ENCODE measurements at places on chromosomes 7 and 10.

DNA sequence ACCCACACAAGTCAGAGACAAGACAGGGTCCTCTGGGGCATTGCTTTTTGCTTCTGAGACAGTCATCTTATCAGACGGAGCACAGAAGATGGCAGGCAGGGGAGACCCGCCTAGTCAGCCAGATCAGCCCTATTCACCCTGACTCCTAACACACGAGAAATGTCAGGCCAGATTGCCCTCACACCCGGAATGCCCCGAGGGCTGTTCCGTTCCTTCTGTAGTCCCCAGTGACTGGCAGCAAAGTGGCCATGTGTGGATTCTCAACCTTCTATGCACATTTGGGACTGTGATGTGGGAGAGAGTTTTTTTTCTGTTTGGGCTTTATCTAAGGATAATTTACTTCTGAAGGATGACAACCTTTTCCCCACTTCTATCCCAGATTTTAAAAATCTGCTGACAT, 35.5 kb upstream of the TBX20 start:
- DNase-seq, result no peak

DNA sequence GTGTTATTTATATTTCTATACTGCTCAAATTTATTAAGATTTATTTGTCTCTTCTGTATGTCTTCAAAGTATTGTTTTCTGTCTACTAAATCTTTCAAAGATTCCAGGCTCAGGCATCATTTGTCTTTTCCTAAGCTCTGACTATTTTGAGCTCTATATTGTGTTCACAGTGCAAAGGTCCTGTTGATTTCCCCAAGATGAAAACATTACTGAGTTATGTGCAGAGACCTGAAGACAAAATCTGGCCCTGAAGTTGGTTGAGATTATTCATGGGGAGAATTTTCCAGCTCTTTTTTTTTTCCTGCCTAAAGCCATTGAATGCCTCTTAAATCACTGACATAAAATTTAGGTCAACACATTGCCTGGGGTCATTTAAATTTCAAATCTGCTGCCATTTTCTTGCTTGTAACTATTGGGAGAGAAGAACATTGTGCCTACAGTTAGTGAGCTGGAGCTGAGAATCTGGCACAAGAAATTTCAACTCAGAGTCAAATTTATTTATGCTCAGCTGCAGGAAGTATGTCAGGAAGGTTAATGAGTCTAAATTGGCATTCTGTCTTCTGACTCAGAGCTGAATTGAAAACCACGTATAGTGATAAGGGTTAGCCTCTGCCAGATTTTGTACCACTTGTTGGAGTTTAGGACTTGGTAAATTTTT, 31.6 kb downstream of the CSTF2T start:
- DNase-seq, result no peak

- DNase-seq, result peak; percentile 6
Measured at GRCh38 chr7:93461350-93461749, 113.2 kb downstream of the CALCR start.

DNA sequence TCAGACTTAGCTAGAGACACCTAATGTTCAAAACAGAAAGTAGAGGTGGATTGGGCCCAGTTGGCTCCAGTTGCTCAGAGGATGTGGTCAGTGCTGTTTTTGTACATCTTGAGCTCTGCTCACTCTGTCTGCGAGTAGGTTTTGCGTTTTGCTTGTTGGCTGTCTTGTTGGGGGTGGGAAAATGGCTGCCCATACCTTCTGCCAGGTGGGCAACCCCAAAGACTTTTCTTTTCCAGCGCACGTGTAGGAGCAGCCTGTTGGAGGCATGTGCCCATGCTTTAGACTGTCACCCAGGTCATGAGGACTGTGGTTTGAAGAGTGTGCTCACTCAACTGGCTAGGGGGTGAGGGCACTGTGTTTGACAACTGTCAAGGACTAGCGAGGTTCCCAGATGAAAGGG, 73.9 kb downstream of the KAT6B start:
- no peak for DNase-seq

DNA sequence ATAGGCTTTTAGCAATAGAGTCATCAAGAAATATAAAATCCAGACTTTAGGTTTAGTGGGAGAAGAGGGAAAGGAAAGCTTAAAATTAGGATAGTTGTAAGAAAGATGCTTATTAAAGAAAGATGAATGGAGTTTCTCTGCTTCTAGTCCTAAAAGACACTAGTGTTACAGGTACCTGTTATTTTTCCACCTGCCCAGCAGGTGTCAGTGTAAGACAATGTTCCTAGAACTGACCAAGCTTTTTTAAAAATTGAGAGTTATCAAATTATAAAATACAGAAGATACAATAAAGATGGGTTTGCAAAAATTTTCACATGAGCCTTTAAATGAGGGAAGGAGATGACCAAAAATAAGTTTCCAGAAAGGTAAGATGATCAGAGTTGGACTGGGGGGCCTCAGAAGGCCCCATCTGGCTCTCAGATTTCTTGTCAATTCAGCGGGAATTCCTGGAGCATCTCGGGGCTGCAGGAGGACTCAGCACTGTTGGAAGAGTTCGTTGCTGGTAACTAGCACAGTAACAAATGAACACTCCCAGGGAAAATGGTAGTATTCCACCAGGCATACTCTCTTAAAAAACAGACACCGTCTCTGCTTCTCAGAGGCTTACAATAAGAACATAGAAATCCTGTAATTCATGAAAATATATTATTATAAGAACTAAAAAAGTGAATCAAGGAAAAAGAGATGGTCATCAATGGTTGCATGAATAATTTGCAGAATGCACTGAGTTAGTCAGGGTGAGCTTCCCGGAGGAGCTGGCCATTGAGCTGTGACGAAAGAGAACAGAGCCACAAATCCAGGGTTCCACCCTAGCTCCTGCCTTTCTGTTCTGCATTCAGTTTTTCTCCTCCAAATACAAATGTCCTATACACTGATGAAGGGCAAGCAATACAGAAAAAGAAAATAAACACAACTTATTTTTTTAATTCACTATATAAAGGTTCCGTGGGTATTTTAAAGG, 71.8 kb upstream of the PIK3CG start:
- DNase-seq, result peak; percentile 50

- DNase-seq, result no peak
Measured at GRCh38 chr10:63286340-63286739, 153.2 kb downstream of the NRBF2 start.

DNA sequence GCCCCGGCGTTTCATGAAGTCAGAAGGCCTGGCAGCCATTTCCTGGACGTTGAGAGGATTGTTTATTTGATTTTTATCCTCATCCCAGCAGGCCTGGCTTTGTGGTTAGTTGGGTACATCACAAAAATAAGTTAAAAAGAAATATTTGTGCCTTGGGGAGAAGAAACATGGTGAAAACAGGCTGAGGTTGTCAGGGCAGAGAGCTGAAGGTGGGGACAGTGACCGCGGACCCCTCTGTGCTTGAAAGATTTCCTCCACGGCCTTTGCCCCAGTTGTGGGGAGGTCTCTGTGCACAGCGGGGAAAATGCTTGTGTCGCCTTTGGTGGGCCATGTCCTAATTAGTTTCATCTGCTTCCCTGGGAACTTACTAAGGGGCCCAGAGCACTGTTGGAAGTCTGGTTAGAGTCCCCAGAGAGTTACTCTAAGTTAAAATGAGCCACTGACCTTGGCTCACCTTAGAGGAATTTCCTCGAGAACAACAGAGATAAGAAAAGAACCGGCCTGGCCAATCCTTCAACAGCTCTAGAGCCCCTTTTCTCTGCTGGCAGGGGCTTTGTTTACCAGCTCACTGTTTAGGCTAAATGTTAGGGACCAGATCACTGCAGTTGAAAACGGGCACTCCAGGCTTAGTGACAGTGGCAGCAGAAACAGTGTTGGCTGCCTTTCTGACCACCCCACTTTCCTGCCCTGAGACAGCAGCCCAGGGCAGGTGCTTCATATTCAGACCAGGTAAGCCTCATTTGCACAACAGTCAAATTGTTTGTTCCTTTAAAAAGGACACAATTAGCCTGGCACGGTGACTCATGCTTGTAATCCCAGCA, 37.9 kb downstream of the CRCP start:
- DNase-seq, result no peak

DNA sequence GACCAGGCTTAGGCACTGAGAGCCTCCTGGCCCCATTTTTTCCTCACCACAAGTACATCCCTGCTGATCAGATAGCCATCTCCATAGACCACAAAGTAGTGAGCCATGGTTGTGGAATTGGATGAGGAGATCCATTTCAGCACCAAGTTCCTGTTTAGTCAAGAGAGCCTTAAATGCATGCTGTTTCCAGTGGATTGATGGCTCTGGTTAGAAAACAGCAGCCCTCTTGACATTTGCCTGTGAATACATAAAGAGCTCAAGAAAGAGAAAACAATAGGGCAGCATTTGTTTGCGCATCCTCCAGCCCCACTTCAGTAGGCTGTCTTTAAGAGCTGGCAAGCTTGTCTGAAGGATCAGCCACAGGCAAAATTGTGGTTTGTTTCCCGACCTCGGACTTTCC, 251.2 kb downstream of the POU6F2 start:
- DNase-seq, result peak; percentile 64

DNA sequence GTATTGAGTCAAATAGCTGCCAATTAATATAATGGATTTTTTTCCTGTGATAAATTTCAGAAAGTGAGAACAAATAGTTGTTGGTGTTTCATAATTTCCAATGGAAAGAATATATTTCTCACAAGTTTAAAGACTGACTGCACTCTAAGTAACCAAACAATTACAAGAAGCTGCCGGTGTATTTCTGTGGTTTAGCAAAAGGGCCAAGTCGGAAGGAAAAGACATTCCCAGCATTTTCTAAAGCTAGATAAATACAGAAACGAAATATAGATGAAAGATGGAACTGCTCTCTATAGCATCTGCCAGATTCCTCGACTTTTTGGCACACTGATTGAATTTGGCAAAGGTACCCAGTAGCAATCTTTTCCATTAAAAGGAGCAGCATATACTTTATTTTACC, 92.7 kb upstream of the MKX start:
- no peak for DNase-seq

GRCh38 chr7:129887865-129888264, 64.9 kb downstream of the UBE2H start:
- DNase-seq, result no peak

DNA sequence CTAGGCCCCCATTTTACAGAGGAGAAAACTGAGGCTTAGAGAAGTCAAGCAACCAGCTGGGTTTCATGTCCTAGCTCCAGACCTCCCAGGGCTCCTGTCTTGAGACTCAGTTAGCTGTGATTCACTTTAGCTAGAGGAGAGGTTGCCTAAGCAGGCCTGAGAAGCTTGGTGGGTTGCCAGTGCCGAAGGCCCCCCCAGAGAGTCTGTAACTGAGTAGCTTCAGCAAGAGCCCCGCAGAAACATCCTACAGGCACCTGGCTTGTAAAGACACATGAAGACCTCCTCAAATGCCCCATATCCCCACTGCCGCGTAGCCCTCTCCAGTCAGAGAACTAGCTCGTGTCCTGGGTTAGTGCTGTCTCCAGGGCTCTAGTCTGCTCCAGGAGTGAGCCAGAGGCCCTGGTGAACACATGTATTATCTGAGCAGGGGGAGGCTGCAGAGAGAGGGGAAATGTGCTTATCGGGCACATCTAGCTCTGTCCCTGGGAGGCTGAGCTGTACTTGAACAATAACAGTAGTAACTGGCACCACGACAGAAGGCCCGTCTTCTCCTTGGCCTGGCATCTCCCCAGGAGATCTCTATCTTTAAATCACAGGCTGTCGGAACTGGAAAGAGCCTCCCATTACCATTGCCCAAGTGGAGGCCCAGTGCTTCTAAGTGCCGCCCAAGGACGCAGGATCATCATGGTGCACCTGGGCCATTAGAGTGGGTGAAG, 28.9 kb downstream of the UNC5B start:
- no peak for DNase-seq

DNA sequence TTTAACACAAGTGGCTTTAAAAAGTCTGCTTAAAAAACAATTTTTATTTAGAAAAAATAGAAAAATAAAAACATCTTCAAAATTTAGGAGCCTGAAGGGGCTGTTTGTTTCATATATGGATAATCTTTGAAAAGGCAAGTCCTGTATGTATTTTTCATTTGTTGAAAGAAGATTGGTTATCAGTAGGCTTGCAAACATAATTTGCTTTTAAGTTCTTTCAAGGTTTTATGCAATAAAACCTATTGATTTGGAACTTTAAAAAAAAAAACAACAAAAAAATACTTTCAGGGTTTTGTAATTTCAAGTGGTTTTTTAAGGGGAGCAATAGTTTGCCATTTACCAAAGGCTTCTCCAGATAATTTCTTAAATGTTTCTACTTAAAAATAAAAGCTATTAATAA, 35.6 kb downstream of the MPLKIP start:
- DNase-seq, result no peak

DNA sequence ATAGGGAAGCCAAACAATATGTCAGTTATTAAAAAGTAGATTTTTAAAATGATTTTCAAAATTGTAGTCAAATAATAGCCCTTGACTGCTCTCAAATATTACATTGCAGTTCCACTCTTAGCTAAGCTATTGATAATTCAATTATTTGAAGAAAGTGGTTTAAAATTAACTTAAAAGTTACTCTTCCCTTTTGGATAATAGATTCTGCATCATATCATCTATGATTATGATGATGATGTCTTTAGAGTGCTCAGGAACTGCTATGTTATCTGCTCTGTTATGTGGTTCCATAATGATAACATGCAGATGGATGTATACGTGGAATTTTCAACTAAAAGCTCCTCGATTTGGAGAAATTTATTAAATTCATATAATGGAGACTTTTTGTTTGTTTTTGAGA, 110.0 kb downstream of the ADAM22 start:
- no peak for DNase-seq

DNA sequence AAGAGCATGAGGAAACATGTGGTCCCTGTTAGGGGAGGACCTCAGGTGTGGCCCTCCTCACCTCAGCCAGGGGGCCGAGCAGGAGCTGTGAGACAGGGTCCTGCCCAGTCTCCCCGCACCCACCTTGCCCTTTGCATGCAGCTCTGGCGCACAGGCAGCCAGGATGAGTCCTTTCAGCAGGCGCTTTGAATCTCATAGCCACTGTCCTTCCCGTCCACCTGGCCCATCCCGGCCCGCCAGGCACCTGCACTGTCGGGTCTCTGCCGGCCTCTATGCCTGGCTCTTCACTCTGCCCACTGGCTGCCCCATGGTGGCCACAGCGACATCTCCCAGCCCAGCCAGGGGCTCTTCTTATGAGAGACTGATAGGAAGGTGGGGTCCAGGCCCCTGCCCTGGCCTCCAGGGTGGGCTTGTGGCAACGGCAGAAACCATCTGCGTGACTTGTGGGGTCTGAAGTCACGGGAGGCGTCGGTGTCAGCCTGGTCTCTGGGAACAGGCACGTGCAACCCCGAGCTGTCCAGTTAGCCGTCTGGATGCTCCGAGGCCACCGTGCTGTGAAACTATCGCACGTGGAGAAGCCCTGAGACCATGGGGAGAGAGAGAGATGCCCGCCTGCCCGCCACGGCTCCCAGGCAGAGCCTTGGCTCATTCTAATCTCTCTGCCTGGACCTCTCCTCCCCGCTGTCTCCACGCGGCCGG, 37.4 kb downstream of the FOXL3 start:
- DNase-seq, result no peak

GRCh38 chr10:49679480-49679893, at the start of gene C10orf53:
Gene C10orf53 (plus strand): TSS chr10:49679651. CDS start chr10:49679698, 47 bp downstream.
- peak; percentile 75 for DNase-seq

All from NCI-H345 (cell line).